ENCODE measurements at places on chromosomes 7 and 10. TPM values are rescaled to one million over a fixed set of nuclear protein-coding genes. Genes with fewer than 3 reads are reported as not detected.

SYT15B gene
- 0.96 TPM for polyA plus RNA-seq

FKBP6 gene
- not detected for polyA plus RNA-seq

OR2A12 gene
- not detected for polyA plus RNA-seq

ANKRD61 gene
- polyA plus RNA-seq, result 0.32 TPM

KCNH2 gene
- 2.1 TPM for polyA plus RNA-seq

OPN4 gene
- polyA plus RNA-seq, result not detected

FZD1 gene
- 6.5 TPM for polyA plus RNA-seq

CAMK2G gene
- polyA plus RNA-seq, result 25.4 TPM

STOX1 gene
- not detected for polyA plus RNA-seq

AKR1C8 gene
- not detected for polyA plus RNA-seq

GRCh38 chr10:124592101-124592500 lies 130.5 kb downstream of the LHPP start:
- no peak for DNase-seq

- DNase-seq, result peak; percentile 13
These were observed 249.7 kb upstream of the IGFBP3 start for GRCh38 chr7:46170792-46171191.

- DNase-seq, result no peak
These were observed 340.8 kb downstream of the SUGCT start for GRCh38 chr7:40475681-40475982.

- no peak for DNase-seq
These were observed 1.2 kb downstream of the TPK1 start for GRCh38 chr7:144834641-144835144.

DNA sequence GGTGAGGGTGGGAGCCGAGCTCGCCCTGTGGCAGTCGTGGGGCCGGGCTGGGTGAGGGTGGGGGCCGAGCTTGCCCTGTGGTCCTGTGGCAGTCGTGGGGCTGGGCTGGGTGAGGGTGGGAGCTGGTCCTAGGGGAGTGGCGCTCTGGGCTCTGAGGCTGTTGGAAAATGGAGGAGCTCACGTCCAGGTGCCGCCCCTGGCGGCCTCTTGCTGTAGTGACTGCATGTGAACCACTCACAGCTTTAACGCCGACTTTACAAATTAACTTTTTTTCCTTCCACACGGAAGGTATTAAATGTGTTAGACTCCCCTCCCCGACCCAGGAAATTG lies 312.6 kb downstream of the WDR37 start:
- no peak for DNase-seq

- no peak for DNase-seq
These were observed 378.5 kb upstream of the SEMA3C start for GRCh38 chr7:81297317-81297716.

DNA sequence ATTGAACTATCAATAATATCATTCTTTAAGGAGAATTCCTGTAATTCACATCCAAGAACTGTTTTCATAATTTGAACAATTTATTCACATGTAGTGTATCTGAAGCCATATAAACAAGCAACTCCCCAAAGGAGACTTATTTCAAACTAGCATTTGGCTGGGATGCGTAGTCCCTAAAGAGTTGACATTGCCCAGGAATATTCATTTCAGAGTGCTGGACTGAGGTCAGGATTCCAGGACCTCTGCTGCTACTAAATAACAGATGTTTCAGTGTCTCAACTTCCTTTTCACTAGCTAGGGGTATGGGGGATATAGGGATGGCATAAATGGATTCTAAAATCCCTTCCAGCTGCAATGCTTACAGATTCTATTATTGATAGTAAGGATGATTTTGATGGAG lies 177.0 kb downstream of the TSPAN12 start:
- DNase-seq, result no peak

GRCh38 chr10:97090035-97090434 lies 95.7 kb downstream of the SLIT1 start:
- DNase-seq, result no peak

DNA sequence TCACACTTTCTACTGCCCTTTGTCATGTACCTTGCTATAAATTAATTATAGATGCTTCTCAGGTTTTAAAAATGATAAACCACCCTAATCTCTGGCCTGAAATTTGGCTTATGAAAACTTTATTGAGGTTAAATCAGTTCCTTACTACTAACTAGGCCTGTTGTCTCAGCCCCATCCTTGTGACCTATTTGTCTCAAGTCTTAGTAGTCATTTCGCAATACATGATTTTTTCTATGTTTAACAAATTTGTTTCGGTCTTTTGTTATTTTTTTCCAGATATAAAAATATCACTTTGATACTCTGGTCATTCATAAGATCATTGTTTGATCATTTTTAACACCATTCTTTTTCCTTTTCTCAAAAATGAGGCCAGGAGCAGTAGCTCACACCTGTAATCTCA lies 411.6 kb downstream of the GFRA1 start:
- no peak for DNase-seq

DNA sequence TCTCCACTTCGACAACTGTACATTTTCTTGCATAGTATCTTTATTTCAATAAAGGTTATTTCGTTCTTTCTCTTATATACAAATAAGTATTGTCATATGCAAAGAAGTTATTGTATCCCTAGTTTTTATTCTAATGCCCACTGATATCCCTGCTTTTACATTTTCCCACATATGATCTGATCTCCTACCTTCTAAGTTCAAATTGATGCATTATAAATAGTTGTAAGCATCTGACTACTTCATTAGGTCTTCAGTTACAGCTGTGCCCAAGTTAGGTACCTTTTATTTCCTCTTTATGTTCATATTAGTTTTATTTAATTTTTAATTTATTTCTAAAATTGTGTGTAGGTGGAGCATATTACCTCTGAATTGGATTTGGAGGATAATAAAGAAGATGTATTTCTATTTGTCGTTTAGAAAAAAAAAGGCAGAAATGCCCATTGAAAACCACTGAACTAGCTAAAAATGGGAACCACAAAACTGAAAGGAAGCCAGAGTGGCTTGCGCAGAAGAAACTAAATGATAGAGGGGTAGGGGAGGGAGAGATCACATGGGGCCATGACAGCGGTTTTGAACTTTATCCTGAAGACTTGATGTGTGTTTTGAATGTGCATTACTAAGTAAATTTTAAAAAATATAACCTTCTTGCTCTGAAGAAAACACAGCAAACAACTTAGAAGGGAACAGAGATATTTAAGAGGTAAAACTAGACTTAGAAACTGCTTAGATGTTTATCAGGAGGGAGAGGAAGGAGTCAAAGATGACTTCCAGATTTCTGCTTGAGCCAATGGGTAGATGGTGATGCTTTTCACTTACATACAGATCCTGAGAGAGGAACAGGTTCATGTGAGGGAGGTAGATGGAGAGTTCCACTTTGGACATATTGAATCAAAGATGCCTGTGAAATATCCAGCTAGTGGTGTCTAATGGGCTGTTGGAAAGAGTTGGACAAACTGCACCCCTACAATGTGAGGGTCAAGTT lies 9.3 kb upstream of the ZC3HAV1L start:
- DNase-seq, result no peak

- DNase-seq, result no peak
These were observed 6.1 kb downstream of the GUSB start for GRCh38 chr7:65975814-65976445.

DNA sequence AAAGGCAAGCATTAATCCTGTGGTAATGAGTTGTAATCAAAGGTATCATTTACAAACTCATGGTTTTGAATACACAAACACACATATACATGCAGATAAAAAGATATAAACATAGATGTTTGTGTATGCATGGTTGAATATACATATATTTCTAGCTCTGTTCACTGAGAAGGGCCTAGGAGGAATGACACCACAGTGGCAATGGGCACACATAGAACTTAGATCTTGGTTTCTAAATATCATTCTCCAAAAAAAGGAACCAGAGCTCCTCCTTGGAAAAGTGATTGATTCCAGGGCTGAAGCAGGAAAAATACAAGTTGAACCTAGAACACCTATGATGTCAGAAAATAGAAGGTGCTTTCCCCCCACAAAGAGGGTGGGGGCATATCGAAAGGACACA lies 6.9 kb downstream of the CUL2 start:
- no peak for DNase-seq

DNA sequence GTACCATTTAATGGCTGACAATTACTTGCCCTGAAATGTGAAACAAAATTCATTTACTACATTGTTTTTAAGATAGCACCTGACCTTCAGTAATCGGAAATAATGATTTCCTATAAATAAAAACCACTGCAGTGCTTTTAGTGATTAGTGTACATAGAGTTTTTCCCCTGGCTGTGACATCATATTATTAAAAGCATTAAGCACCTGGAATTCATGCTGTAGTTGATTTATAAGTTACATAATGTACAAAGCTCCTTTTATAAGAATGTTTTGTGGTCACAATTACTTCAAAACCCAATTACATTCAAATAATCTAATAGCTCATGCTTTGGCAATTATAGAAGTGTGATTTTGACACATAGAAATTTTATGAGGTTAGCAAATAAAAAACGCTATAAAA lies 44.3 kb upstream of the EIF4H start:
- no peak for DNase-seq

GRCh38 chr10:96034625-96035024 lies 8.8 kb upstream of the CCNJ start:
- DNase-seq, result no peak

DNA sequence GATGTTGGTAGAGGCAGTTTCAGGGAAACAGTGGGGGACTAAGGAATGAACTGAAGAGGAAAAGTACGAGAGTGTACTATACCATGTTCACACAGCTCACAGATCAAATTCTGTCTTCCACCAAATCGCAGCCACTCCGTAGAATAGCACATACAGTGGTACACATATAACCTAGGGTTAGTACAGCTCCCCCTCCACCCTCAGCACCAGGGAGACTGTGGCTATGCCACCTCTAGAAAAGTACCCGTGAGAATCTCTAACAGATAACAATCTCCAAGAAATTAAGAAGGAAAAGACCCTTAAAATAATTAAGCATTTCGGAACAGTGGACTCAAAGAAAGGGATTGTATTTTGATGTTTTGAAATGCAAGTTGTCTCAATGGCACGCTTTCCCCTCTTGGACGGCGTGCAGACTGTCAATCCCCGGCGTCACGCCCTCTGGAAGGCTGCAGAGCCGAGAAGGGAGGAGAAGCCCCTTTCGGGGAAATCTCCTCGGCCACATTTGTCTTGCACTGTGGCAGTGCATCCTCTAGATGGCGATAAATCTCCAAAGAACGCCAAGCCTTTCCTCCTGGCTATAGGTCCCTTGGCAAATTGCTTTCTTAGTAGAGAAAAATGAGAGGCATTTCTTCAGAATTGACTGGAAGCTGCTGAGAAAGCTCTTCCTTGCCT lies 345.0 kb downstream of the REEP3 start:
- DNase-seq, result peak; percentile 47

DNA sequence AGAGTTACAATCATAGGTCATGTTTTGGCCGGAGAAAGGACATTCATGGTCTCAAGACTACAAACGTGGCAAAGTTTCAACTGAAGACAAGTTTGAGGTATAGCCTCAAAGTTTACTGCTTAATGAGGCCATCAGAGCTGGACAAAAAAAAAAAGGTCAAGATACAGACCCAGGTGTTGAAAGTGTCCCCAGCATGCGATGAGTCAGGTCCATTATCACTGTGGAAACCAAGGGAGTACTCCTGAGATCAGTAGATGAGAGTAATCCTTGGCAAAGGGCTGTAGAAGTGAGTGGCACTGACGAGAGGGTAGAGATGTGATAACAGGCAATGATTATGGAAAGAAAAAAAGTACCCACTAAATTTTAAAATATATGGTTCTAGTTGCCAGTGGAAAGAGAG lies 80.1 kb upstream of the LRRN3 start:
- DNase-seq, result no peak

- DNase-seq, result no peak
These were observed 6.4 kb downstream of the CLDN12 start for GRCh38 chr7:90409667-90410066.

All from IMR-90 (cell line).